ENCODE measurements at places on chromosomes 3 and 15.

DNA sequence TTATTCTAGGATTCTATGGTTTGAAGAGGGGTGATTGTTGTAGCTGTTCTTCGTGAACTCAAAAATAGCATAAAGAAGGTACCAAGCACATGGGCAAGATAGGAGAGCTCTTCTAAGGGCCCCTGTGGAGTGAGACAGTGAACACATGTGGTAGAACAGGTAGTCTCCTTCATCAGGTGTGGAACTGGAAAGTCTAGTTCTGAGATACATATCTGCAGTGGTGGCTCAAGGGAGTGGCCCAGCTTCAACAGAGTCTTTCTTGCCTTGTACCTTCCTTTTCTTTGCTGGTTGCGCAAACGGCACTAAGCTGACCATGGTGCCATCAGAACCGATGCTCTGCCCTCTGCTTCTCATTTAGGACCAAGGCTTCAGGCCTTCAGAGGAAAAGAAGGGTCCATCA lies 65.2 kb downstream of the CERS3 start:
- no peak for DNase-seq

GRCh38 chr3:21913791-21914190 lies 162.8 kb upstream of the ZNF385D start:
- no peak for DNase-seq

- no peak for DNase-seq
Measured at GRCh38 chr3:127015282-127016042, 32.5 kb downstream of the PLXNA1 start.

GRCh38 chr3:146772211-146772743 lies 167.1 kb upstream of the PLSCR5 start:
- DNase-seq = no peak

DNA sequence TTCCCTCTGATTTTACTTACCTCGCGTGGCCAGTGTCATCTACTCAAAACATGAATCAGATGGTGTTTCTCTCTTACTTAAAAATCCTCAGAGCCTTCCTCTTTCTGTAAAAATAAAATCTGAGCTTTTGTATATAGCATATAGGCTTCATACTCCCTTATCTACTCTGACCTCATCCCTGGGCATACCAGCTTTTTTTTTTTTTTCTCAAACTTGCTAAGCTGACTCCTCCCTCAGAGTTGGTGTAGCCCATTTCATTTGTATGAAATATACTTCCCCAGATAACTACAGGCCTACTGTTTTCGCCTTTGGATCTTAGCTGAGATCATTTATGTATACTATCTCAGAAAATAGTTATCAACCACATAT lies 648.9 kb upstream of the ALCAM start:
- no peak for DNase-seq

DNA sequence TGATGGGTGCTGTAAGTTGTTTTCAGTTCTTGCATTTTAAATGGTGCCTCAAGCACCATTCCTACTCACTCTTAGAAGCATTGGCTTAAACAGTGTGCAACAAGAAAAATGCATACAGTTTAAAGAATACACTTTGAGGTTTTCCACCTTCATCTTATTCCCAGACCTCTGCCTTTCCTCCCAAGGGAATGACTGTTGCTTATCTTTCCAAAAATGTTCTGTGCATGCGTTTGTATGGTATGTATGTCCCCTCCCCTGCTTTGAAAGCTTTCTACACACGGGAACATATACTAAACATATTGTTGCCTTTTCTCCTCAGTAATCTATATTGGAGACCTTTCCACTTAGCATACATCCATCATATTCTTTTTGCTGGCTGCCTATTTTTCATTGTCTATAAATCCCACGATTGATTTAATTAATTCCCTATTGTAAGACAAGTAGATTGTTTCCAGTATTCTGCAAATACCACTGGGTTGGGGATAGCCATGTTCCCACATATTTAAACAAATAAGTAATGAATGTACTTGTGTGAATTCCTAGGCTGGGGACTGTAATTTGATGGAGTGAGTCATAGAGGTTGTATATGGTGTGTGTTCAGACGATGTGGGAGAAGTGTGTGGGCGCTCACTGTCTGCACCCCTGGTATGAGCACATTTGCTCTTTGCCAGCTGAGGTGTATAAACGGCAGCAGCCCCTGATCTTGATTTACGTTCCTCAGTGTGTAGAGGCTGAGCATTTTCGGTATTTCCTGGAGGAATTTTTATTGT lies 5.8 kb downstream of the TRAK1 start:
- no peak for DNase-seq

DNA sequence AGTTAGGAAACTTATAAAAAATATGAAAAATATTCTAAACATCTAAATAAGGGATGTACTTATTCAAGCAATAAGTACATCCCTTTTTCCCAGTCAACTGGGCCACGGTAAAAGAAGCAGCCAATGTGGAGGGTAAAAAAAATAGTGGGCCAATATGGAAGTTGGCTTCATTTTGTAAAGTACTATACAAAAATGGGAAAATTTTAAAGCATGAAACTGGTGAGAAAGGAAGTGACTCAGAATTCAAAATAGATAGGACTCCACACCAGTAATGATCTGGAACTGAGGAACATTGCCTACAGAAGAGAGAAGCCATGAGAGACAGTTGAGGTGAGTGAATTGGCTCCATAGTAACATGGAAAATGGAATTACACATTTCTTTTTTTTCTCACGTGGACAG lies 108.9 kb downstream of the FNDC3B start:
- DNase-seq = no peak

DNA sequence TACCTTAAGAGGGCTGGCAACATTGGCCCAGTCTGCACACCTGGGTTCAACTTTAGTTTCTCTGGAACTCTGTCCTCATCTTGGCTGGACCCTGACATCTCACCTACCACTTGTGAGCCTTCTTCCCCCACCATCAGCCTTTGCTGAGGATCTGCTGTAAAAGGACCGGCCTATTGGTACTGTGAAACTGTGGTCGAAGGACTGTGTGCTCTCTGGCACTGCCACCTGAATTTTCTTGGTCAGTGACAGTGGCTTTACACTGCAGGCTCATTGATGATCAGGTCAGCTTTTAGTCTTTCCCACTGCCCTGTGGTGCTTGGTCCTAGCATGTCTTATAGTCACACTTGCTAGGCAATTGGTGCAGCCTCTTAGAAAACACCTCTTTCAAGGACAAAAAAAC lies 86.9 kb downstream of the PEX5L start:
- no peak for DNase-seq

DNA sequence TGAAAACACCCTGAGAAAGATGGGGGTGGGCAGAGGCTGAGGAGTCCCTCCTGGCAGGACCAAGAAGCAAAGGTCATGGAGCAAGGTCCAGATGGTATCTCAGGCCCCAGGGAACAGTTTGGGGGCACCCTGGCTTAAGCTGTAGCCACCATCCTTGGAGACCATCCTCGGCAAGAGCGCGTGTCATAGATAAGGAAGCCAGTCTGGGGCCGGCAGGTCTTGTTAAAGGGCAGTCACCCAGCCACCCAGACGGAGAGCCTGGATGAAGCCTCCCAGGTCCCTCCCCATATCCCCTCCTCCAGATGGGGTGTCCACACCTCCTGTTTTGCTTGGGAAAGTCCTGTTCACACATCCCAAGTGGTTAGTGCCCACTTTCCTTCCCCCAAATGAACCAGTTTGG lies 191.1 kb downstream of the KLF13 start:
- no peak for DNase-seq

DNA sequence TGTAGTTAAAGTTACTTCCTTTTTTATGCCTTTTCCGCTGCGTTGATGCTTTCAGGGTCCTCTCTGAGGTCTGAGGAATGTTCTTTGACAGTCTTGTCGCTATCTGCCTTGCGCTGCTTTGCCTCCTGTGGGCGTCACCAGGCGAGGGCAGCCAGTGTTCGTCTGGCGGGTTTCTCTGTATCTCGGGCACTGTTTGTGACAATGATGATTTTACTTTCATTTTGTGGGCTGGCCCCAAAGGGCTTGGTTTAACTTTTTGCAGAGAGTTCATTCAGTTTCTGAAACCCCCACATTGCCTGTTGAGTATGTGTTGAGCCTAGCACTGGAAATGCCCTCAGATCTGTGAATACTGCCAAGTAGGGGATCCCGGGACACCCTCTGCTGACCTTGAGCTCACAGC lies 24.6 kb upstream of the SACM1L start:
- DNase-seq = no peak

- DNase-seq = no peak
Measured at GRCh38 chr3:163048881-163049280, 1552.3 kb downstream of the OTOL1 start.

Measured in RWPE1 (cell line).